ENCODE measurements at places on chromosomes 3 and 15. TPM values are rescaled to one million over a fixed set of nuclear protein-coding genes. Genes with fewer than 3 reads are reported as not detected.

ZDHHC23 gene
- total RNA-seq: 11.5 TPM

- H3K27me3 ChIP-seq: no peaks in the 10 kb centered on the region
- no peak overlapping the region for H3K4me3 ChIP-seq
- H3K4me1 ChIP-seq: no peaks in the 10 kb centered on the region
- no peaks in the 10 kb centered on the region for H3K36me3 ChIP-seq
- no peak for DNase-seq
These were observed 35.3 kb upstream of the KY start for GRCh38 chr3:134685929-134686802.

AGBL1 gene
- total RNA-seq: 0.23 TPM

- no peak for DNase-seq
- H3K27me3 ChIP-seq: no peaks in the 10 kb centered on the region
- no peak overlapping the region for H3K4me3 ChIP-seq
- H3K36me3 ChIP-seq: no peaks in the 10 kb centered on the region
- no peak overlapping the region for H3K27ac ChIP-seq
These were observed 7.3 kb upstream of the SPATA12 start for GRCh38 chr3:57053122-57053521.

DNA sequence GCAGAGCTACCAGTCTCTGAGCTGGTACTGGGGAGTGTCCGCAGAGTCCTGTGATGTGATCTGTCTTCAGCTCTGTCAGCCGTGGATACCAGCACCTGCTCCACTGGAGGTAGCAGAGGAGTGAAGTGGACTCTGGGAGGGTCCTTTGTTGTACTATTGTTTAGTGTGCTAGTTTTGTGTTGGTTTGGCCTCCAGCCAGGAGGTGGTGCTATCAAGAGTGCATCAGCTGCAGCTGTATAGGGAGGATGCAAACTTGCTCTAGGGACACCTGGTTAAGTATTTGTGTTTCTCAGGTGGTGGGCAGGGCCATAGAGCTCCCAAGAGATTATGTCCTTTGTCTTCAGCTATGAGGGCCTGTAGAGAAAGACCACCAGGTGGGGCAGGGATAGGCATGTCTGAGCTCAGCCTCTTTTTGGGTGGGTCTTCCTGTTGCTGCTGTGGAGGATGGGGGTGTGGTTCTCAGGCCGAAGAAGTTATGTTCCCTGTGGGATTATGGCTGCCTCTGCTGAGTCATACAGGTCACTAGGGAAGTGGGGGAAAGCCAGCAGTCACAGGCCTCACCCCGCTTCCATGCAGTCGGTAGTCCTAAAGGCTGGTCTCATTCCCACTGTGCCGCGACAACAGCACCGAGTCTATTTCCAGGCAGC, 443.2 kb upstream of the TBL1XR1 start:
- H3K27ac ChIP-seq: no peak overlapping the region
- H3K4me1 ChIP-seq: no peaks in the 10 kb centered on the region
- no peak overlapping the region for H3K4me3 ChIP-seq

- no peaks in the 10 kb centered on the region for H3K4me1 ChIP-seq
- no peaks in the 10 kb centered on the region for H3K27me3 ChIP-seq
- DNase-seq: no peak
- no peak overlapping the region for H3K27ac ChIP-seq
These were observed 27.6 kb upstream of the GAP43 start for GRCh38 chr3:115595611-115596275.

TGM4 gene
- 0.30 TPM for total RNA-seq

DNA sequence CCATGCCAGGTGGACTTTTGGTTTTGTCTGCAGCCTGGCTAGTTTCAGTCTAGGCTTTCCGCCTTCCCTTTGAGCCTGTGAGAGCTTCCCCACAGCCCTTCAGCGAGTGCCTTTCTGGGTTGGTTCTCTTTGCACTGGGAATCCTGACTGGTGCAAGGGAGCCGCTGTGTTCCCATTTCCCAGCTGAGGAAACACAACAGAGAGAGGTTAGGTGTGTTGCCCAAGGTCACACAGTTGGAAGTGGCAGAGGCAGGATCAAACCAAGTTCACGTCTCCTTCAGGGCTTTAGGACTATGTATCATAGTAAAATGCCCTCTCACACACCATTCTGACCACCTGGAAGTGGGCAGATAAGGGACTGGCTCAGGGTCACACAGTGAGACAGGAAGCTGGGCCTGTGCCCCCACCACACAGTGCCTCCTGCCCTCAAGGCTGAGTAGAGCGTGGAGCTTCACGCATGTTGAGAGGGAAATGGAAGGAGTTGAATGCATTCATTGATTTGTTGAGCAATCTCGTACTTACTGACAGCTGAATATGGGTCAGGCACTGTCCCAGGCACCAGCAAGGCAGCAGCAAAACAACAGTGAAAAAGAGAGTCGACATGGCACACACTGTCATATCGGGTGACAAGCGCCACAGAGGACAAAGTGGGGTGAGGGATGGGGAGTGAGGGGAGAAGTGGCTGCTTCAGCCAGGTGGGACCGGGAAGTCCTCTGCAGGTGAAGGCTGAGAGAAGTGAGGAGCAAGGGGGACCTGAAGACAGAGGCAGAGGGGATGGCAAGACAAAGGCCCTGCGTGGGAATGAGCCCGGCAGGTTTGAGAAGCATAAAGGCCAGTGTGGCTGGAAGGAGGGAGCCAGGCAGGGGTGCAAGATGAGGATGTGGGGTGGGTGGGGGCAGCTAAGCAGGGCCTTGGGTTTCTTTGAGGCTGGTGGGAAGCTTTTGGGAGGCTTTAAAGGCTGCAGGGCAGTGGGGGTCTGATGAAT, 12.3 kb upstream of the ANPEP start:
- no peaks in the 10 kb centered on the region for H3K36me3 ChIP-seq
- peaks cover 44% of the 10 kb centered on the region for H3K4me1 ChIP-seq
- H3K4me3 ChIP-seq: no peak overlapping the region
- no peaks in the 10 kb centered on the region for H3K27me3 ChIP-seq

UPK1B gene
- total RNA-seq: not detected

GRCh38 chr15:94404733-94405283, 173.4 kb downstream of the MCTP2 start:
- H3K4me1 ChIP-seq: no peaks in the 10 kb centered on the region
- H3K4me3 ChIP-seq: no peak overlapping the region
- DNase-seq: no peak
- no peaks in the 10 kb centered on the region for H3K27me3 ChIP-seq
- no peak overlapping the region for H3K27ac ChIP-seq
- H3K36me3 ChIP-seq: peaks cover 4% of the 10 kb centered on the region

DNA sequence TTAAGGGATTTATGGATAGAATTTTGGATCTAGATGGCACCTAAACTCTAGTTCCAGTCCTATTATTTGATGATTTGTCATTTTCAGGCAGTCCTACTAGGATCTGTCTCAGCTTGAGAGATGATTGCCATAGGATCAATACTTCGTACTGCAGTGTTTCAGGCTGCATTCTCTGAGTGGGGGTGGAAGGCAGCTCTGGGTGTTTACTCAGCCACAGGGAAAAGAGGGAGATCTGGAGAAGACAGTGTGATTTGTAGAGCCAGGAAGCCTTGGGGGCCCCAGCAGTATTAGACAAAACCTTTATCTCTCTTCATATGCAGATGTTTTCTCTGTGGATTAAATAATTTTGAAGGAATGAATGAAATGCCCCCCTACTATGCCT, 188.4 kb upstream of the SYNPR start:
- no peak for DNase-seq
- H3K36me3 ChIP-seq: no peaks in the 10 kb centered on the region
- H3K27ac ChIP-seq: no peak overlapping the region
- no peak overlapping the region for H3K4me3 ChIP-seq
- H3K4me1 ChIP-seq: no peaks in the 10 kb centered on the region

SLC22A14 gene
- total RNA-seq: 0.64 TPM

GRCh38 chr15:73517566-73517965, 74.6 kb downstream of the REC114 start:
- H3K4me1 ChIP-seq: no peaks in the 10 kb centered on the region
- no peak overlapping the region for H3K4me3 ChIP-seq
- no peak for DNase-seq
- no peak overlapping the region for H3K27ac ChIP-seq
- H3K27me3 ChIP-seq: no peaks in the 10 kb centered on the region

GRCh38 chr3:175029828-175030227, 170.7 kb downstream of the NAALADL2 start:
- no peaks in the 10 kb centered on the region for H3K4me1 ChIP-seq
- no peak overlapping the region for H3K27ac ChIP-seq
- no peaks in the 10 kb centered on the region for H3K27me3 ChIP-seq
- H3K36me3 ChIP-seq: no peaks in the 10 kb centered on the region
- no peak overlapping the region for H3K4me3 ChIP-seq

TMEM158 gene
- total RNA-seq: 3.5 TPM

GRCh38 chr15:39628144-39628508, 47.2 kb downstream of the THBS1 start:
- H3K4me3 ChIP-seq: no peak overlapping the region
- DNase-seq: no peak
- no peaks in the 10 kb centered on the region for H3K36me3 ChIP-seq
- no peak overlapping the region for H3K27ac ChIP-seq
- peaks cover 31% of the 10 kb centered on the region for H3K4me1 ChIP-seq
- H3K27me3 ChIP-seq: no peaks in the 10 kb centered on the region

DNA sequence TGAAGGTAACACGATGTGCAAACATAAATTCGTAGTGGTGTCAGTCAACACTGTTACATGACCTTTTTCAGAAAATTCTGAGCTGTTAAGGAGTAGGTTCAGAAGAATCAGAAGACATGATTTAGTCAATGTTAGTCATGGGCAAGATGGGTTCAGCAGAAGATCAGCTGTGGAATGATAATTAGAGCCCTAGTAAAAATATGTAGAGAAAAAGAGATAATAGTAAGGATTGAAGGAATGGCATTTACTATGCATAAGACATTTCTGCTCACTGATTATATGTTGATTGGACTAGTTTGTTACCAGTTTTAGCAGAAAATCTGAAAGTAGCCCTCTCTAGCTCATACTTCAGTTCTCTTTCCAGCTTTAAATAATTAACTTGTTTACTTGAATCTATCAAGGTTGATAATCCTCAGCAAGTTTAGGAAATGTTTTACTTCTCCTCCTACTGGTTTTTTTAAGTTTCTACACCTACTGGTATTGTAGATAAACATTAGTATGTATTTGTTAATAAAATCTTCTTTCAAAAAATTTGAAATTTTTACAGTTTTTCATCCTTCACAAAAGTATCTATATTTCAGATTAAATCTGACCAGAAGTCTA, 98.6 kb downstream of the ALCAM start:
- H3K36me3 ChIP-seq: no peaks in the 10 kb centered on the region
- no peaks in the 10 kb centered on the region for H3K4me1 ChIP-seq
- H3K27me3 ChIP-seq: no peaks in the 10 kb centered on the region

DNA sequence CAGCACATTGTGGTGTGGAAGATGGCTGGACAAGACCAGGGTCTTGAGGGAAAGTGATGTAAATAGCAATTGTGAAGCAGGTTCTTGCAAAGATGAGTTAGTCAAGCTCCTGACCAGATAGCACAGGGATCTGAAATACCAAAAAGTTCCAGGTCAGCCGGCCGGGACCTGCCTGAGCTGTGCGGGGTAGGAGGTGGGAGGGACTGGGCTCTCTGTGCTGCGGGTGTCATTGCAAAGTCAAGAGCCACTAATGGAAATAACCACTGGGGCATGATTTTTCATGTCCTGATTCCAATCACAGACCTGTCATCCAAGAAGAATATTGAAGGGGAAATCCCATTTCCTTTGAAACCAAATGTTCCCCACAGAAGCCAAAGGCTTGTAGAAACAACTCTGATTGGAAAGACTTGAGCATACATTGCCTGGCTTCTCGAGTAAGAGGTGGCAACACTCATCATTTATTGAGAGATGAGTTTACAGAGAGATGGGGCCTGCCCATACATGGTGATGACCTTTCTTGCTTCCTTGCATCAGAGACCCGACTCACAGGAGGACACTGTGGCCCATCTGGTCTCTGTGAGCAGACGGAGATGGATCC, 44.2 kb upstream of the KY start:
- H3K36me3 ChIP-seq: no peaks in the 10 kb centered on the region
- no peak for DNase-seq
- peaks cover 62% of the 10 kb centered on the region for H3K4me1 ChIP-seq
- no peaks in the 10 kb centered on the region for H3K27me3 ChIP-seq
- peak overlapping the region; percentile 86 for H3K27ac ChIP-seq

DNA sequence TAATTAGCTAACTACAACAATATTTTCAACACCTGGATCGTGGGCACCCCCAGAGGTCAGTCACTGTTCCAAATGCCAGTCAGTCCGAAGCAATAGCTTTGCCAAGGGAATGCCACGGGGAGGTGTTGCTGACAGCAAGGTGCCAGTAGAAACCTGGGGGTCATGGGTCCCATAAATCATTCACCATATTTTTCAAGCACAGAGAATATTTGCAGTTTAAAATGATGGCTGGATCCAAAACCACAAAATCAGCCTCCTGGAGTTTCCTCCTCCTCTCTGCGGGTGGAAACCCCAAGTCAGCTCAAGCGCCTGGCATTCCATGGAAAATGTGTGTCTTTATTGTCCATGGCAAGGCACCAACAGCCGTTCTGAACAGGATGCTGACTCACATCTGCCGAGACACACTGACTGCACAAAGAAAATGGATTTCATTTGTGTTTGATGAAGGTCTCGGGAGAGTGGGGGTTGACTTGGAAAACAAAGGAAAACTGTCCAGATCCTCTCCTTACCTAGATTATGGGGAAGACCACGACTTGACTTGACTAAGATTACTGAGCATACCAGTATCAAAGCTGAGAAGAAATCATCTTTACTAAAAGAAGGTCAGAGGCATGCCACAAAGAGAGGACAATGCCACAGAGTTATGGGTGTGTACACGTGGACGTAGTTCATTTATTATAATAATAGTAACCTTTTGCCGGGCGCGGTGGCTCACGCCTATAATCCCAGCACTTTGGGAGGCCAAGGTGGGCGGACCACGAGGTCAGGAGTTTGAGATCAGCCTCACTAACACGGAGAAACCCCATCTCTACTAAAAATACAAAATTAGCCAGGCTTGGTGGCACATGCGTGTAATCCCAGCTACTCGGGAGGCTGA, 26.4 kb downstream of the ANXA2 start:
- H3K4me3 ChIP-seq: no peak overlapping the region
- H3K27ac ChIP-seq: peak overlapping the region; percentile 81
- peaks cover 12% of the 10 kb centered on the region for H3K36me3 ChIP-seq
- no peaks in the 10 kb centered on the region for H3K27me3 ChIP-seq
- peak; percentile 88 for DNase-seq

GRCh38 chr3:177281292-177282118, 84.2 kb upstream of the TBL1XR1 start:
- no peak overlapping the region for H3K27ac ChIP-seq
- no peaks in the 10 kb centered on the region for H3K36me3 ChIP-seq
- DNase-seq: no peak
- no peak overlapping the region for H3K4me3 ChIP-seq
- no peaks in the 10 kb centered on the region for H3K27me3 ChIP-seq
- peaks cover 7% of the 10 kb centered on the region for H3K4me1 ChIP-seq

GRCh38 chr3:197027151-197027895, 2.3 kb downstream of the MELTF start:
- H3K4me1 ChIP-seq: peaks cover 41% of the 10 kb centered on the region
- peak overlapping the region; percentile 48 for H3K4me3 ChIP-seq
- peaks cover 6% of the 10 kb centered on the region for H3K27me3 ChIP-seq
- H3K36me3 ChIP-seq: no peaks in the 10 kb centered on the region
- H3K27ac ChIP-seq: peak overlapping the region; percentile 45
- DNase-seq: no peak

GRCh38 chr15:61777689-61778088, 282.6 kb downstream of the VPS13C start:
- H3K36me3 ChIP-seq: no peaks in the 10 kb centered on the region
- no peak overlapping the region for H3K27ac ChIP-seq
- DNase-seq: no peak
- H3K4me1 ChIP-seq: no peaks in the 10 kb centered on the region
- H3K27me3 ChIP-seq: peaks cover 8% of the 10 kb centered on the region
